ENCODE measurements at places on chromosomes 5 and 9.

DNA sequence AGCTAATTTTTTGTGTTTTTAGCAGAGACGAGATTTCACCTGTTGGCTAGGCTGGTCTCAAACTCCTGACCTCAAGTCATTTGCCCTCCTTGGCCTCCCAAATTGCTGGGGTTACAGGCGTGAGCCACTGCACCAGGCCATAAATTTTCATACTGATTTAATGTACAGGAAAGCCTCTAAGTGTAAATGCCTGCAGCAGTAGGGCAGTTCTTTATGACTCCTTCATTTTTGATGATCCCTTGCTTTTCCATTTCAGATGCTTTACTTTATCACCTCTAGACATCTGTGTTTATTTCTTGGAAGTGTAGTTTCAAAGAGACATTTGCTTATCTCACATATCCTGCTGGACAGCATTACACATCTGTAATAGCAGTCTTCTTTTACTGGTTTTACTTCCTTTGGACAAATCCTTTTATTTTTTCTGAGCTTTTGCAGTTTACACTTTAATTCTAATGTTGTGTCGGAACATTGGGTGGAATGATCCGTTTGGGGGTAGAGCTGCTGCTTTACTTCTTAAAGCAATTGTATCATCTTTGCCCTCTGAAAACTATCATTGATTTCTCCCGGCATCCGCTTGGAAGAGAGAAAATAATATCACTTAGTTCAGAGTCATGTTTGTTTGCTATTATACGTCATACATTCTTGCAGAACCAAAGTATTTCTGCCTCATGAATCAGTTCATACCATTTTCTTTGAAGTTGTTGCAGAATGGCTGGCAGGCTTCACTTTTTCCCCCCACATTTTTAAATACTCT lies 36.0 kb downstream of the SCGB3A1 start:
- DNase-seq: no peak

DNA sequence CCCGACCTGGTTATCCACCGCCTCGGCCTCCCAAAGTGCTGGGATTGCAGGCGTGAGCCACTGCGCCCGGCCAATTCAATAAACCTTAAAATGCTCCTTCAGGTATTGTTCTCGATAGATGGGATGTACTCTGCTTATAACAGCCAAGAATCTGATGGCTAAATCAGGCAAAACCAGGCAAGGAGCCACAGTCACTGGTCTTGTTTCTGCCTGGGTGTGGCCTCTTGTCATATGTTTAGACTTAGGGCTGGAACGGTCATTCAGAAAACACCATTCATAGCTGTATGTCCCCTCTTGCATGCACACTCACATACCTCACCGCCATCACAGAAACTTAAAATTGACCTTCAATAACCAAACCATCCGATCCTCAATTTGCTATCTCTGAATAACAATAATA lies 7.7 kb downstream of the FAM219A start:
- no peak for DNase-seq

GRCh38 chr5:175464074-175464941 lies 14.1 kb upstream of the SFXN1 start:
- no peak for DNase-seq

DNA sequence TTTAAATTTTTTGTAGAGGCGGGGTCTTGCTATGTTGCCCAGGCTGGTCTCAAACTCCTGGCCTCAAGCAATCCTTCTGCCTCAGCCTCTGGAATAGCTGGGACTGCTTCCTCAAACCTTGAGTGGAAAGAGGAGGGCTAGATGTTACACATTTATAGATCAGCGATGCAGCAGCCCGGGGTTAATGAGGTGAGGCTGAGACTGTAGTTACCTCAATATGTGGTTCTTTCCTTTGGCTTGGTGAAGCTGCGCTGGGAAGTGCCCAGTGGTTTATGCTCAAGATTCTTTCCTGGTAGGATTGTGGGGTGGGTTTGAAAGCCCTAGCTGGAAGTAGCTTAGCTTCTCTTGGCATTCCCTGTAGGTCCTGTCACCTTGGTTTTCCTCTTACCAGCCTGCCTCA lies 22.5 kb downstream of the ZNF618 start:
- no peak for DNase-seq

DNA sequence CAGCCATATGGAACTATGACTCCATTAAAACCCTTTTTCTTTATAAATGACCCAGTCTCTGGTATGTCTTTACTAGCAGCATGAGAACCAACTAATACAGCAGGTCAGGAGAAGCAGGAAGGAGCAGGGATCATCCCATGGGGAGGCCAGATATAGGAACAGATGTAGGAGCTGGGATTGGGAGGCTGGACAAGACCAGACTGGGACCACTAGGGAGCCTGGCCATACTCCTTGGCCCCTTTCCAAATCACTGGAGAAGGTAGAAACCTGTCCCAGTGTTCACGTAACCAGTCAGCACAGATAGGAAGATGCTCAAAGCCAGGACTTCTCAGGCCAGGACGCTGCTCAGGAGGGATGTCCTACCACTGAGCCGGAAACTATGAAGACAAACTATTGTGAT lies 95.5 kb downstream of the LMX1B start:
- no peak for DNase-seq

DNA sequence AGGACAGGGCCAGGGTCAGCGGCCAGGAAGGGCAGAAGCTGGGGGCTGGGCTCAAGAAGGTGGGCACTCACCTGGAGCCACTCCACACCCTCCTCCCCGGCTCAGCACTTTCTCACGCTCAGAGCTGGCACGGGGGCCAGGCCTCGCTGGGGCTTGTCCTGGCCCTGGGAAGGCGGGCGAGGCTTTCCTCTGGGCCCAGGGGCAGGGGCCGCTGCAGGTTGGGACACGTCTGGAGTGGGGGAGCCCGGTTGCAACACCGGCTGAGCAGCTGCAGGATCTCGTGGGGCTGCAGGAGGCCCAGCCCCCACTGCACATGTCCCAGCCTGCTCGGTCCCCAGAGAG lies 38.9 kb upstream of the EGFL7 start:
- no peak for DNase-seq

DNA sequence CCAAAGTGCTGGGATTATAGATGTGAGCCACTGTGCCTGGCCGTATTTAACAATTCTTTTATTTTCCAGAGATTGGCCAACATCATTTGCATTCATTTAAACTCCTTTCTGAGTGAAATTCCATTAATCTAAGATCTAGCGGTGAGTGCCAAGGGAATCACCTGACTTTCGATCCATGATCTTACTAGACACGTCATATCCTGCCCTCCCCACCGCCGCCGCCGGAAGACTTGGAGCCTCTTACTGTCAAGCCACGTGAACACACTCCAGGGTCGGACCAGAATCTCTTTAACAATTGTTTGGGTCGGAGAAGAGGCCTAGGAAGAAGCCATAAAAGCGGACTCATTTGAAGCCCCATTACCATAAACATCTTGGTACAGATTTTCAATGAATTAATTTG lies 12.9 kb downstream of the INPP5E start:
- no peak for DNase-seq

DNA sequence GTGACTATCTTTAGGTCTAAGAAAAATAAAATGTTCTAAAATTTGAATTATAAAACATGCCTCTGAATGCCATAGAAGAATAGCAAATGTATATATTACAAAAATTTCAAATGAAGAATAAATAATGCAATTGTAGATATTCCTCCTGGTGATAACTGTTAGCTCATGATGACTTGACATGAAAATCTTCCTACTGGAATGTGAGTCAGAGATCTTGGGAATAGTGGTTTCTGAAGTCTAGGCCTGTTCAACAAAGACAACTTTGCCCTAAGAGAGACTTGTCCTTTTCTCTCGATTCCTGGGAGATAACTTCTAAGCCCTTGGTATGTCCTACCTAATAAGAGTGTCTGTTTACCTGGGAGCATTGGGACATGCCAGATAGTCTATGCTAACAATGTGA lies 746.3 kb upstream of the RIOK2 start:
- DNase-seq: no peak

GRCh38 chr9:124854161-124854560 lies 901 bp downstream of the WDR38 start:
- no peak for DNase-seq

GRCh38 chr9:83744206-83744605 lies 36.4 kb upstream of the UBQLN1 start:
- DNase-seq: no peak

- no peak for DNase-seq
These were observed 84.6 kb downstream of the PAPPA start for GRCh38 chr9:116238225-116238624.

DNA sequence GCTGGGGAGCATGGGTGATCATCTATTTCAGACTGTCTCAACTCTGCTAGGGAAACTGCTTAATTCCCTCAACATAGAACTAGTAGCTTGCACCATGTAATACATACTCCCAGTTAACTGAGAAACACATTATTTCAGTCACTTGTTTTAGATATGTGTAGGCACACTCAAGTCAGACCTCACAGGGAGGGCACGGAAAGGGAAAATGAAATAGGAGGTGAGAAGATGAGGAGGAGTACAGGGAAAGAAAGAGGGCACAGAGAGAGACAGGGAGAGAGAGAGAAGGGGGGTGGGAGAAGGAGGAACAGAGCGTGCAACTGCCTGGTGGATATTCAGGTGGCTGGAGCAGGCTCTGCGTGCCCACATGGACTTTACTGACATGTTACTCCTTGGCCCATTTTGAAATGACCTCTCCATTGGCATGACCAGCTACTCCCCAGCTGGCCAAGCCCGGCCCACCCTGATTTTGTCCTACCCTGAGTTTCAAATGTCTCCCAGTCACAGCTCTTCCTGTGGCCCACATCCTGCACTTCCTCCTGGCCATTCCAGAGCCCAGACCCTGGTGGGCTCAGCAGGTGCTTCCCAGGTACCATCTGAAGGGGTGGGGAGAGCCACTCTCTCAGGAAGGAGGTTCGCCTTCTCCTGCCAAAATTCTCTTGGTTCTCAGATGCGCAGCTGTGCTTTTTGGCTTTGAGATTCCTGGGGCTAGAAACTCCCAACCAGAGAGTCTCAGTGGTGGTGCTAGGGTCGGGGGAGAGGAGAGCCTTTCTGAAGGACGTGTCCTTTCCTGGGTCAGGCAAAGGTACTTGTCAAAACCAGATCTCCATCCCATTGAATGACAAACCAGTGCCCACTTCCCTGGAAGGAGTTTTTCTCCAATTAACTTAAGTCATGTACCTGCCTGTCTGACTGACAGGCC lies 229.4 kb downstream of the FSTL4 start:
- no peak for DNase-seq

DNA sequence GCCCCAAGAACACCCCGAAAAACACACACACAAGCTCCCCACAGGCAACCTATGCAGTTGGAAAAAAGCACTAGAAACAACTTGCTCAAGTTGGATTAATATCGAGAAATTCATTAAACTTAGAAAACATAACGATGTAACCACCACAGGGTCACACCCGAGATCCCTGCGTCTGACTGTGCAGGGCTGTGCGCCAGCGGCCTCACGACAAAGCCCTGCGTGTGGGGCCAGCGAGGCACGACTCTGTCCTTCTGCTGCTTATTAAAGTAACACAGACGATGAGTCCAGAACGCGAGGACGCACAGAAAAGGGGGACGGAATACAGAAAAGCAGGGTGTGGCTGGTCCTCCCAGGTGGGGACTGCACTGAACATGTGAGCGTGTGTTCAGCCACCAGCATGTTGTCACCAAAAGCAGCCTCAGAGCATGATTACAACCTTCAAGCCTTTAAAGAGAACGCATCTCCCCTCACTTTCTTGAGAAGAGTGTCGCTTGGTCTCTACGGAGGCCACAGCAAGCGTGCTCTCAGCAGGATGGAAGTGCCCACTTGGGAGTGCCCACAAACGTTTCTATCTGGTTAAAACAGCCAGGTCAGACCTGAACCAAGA lies 14.4 kb downstream of the SLC12A7 start:
- no peak for DNase-seq

DNA sequence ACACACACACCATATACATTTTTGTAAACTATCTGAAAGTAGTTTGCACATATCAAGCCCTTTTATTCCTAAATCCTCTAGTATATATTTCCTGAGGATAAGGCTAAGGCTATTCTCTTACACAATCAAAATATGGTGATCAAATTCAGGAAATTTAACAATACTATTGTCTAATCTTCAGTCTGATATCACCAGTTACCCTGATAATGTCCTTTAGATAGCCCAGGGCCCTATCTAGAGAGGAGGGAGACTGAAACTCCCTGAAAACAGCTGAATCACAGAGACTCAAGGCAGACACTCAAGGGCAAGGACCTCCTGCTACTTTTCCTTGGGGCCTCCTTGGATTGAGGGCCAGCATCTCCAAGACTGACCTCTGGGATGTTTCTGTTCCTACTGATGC lies 30.4 kb downstream of the PTTG1 start:
- no peak for DNase-seq

- peak; percentile 9 for DNase-seq
These were observed 544 bp downstream of the FNBP1 start for GRCh38 chr9:130042406-130042884.

DNA sequence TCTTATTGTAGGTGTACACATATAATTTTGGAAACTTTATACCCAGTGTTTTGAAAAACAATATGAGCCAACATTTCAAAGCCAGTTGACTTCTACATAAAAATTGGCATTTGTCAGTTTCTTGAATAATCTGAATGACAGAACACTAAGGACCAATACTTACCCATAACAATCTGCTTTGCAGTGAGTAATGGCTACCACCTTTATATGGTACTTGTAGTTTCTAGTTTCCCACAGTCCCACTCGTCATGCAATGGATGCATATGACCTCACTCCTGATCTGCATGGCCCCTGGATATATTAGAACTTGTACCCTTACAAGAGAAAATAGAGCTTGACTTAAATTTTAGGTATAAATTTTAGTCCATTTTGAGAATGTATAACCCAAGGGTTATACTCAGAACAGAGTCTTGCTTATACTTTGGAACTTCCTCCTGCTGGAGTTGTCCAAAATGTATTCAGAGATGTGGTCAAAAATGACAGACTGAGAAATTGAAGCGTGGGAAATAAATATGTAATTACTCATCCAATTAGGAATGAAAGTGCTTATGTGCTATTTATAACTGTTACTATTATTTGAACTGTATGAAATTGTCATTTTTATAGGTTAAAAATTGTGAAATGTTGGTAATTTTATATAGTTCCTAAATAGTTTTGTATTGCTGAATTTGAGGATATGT lies 19.5 kb downstream of the XRCC4 start:
- no peak for DNase-seq

DNA sequence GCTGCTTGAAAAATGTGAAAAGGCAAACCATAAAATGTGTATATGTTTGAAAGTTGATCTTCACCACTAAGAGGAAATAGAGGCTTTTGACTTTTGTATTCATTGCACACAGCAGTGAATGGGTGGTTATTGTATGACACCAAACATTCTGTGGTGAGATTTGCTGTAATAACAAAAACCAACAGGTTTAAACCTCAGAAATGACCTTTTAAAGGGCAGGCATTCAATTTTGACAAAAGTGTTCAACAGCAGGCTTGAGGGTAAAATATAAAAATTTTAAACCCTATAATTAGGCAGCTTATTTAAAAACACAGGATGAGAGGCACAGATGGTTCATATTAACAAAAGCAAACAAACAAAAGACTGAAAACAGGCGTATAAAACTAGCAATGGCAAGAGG lies 128.1 kb upstream of the NUDT12 start:
- DNase-seq: no peak
